ENCODE measurements at places on chromosomes 11 and 22.

DNA sequence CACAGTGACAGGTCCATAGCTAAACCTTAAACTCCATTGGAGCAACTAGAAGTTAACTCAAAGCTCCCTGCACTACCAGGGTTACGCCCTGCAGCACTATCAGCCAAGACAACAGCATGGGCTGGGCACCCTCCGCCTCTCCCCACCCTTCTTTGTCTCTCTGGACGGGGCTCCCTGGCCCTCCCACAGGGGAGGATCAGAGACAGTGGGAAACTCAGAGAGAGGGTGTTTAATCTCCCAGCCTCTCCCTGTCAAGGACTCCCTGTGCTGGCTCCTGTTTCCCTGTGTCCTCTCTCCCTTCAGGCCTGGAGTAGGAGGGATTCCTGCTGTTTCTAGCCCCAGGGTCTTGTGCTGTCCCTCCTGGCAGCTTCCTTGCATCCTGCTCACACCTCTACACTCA is 56.9 kb upstream of the CSNK2A3 start:
- DNase-seq = no peak

GRCh38 chr11:19938866-19939265 is 221.4 kb downstream of the DBX1 start:
- DNase-seq = no peak

DNA sequence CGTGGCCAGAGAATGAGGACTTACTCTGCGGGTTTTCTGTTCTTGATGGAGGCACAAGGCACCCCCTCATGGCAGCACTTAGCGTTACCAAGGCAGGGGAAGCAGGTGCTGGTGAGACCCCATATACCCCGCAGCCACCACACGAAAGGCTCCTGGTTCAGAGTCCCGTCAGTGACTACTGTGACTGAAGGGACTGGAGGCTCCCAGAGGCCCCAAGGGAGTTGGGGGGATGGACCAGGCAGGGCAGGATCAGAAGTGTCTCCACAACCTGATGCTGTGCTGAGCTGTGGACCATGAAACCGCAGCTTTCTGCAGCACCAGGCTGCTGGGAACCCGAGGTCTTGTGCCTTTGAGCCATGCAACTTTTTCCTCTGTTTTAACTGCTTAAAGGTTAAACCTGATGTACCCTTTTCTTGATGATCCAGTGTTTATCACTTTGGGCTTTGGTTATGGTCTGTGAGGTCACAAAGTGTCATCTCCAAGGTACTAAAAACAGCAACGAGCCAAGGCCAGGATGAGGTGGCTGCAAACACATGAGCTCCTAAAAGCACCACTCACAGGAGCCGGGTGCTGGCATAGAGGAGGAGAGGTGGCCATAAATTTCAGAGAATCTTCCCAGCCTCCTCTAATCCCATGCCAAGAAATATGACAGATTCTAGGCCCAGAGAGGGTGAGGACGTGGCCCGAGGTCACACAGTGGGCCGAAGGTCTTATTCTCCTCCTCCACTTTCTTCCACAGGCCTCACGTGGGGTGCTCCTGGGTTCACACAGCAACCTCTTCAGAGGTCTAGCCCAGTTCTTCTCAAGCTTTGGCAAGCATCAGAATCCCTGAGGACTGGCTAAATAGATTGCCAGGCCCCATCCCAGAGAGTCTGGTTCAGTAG is 4.2 kb upstream of the LRRC32 start:
- DNase-seq = no peak

DNA sequence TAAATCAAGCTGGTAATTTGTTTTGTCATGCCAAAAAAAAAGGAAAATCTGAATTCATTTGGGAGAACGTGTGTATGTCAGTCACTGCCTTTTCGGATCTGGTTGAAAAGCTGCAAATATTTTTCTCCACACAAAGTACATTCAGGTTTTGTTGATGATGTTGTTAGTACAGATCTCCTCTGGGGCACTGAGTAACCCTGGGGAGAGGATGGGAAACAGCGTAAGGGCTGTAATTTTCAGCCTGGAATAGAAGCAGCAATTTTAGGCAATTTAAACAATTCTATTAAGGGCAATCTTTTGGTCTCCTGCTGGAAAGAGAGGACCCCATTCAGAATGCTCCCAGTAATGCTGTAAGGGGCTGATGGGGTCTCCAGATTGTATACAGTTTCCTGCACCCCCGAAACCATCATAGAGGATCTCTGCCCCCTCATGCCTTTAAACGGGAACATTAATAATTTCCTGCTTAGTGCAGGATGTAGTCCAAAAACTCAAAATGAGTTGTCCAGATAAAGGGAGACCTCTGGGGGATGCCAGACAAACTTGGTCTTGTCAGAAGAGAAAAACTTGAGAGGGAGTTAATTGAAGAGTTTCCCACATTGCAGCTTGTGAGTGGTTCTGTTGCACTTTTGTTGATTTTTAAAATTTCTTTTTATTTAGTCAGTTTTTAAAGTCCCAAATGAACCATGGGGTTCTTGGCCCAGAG is 132.3 kb downstream of the COMMD9 start:
- no peak for DNase-seq

GRCh38 chr11:20025332-20025840 is 134.9 kb downstream of the DBX1 start:
- DNase-seq = no peak

DNA sequence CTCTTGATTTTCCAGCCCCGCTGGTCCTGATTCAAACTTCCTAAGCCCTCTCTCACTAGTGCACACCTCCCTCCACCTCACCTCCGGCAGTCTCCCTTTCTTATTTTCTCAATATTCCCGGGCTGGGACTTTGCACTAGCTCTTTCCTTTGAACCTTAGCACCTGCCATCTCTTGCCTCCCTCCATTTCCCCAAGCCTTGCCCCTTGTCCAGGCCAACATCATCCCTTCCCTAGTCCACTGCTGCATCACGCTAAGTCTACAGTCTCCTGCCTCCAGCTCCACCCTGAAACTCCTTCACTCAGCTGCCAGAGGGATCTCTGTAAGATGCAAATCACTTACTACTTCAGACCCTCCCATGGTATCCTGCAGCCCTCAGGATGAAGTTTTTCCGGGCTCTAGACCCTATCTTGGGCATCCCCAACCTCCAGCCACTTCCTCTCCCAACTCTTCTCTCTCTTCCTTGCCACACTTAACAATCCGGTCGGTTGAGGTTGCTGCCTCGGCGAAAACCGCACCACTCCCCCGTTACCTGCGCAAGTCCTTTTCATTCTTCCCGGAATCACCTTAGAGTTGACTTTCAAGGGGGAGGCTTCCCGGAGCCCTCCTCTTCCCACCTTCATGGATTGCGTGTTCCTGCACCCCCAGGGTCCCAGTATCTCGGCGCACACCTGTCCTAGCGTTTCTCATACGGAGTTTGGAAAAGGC is 42.7 kb downstream of the NECTIN1 start:
- DNase-seq = no peak

DNA sequence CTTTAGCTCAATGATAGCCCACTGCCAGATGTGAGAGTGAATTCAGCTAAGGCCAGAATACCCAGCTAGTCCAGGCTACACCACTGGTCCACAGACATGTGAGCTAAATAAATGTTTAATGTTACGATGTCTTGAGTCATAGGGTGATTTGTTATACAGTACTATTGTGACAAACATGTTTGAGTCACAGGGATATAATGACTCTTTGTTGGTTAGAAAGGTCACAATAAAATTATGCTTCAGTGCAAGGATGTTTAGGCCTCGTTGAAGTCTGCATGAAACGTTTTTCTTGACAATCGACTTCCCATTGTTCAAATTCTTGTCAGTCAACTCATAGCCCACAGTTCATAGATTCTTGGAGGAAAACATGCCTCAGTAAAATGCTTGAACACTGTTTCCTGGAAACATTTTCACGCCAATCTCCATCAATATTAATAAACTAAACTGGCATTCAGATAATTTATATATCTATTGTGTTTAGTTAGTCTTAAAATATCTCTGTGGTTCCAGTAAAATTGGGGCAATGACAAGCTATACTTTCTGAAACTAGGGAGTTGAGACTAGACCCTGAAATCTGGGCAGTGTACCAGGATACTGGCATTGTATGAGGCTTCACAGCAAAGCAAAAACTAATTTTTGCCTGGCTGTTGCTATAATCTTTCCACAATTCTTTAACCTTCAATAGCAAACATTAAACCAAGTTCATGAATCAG is 650.8 kb upstream of the KIRREL3 start:
- no peak for DNase-seq

GRCh38 chr22:30414525-30415047 is 11.0 kb upstream of the MTFP1 start:
- no peak for DNase-seq

DNA sequence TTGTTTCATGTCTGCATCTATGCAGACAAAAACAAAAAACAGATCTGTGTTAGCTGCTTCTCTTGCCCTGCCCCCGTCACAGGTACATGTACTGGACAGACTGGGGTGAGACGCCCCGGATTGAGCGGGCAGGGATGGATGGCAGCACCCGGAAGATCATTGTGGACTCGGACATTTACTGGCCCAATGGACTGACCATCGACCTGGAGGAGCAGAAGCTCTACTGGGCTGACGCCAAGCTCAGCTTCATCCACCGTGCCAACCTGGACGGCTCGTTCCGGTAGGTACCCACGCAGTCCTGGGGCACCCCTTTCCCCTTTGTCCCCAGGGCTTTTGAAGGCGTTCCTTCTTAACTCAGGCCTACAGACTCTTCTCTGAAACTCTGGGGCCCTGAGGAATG is 45.2 kb downstream of the LRP5 start:
- DNase-seq = no peak

GRCh38 chr22:17098379-17098819 is 13.6 kb downstream of the IL17RA start:
- DNase-seq = no peak

GRCh38 chr11:17352950-17353820 is 1.6 kb downstream of the NCR3LG1 start:
- DNase-seq = peak; percentile 70

Data from adrenal gland (tissue), 19 donors.